ENCODE measurements at places on chromosomes 5 and 9.

- no peak for DNase-seq
Measured at GRCh38 chr9:121700832-121701419, 49.5 kb downstream of the DAB2IP start.

GRCh38 chr5:68444048-68444447 lies 228.5 kb downstream of the PIK3R1 start:
- DNase-seq, result no peak

DNA sequence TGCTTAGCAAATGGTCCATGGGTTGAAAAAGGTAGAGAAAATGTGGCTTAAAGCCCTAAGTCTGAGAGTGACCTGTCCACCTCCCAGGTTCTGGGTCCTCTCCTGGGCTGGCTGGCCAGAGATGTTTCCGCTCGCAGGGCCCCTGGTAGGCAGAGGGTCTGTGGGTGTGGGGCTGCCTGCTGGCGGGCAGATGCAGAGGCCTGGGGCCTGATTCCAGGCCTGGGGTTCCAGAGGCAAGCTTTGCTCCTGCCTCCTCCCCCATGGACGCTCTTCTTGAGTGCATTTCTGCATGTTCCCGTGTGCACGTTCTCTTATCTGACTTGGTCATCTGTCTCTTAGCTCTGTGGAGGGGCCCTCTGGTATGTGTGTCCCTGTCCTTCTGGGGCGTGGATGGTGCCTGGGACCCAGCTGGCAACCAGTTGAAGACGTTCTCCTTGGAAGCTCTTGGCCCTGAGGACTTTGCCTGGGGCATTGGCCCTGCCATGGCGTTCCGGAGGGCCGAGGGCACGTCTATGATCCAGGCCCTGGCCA lies 3.8 kb downstream of the MIGA2 start:
- no peak for DNase-seq

- no peak for DNase-seq
Measured at GRCh38 chr5:88677376-88677895, 205.5 kb downstream of the MEF2C start.
